ENCODE measurements at places on chromosomes 16 and 17.

GRCh38 chr17:57892820-57893595 lies 43.2 kb upstream of the MRPS23 start:
- peak; percentile 36 for DNase-seq

DNA sequence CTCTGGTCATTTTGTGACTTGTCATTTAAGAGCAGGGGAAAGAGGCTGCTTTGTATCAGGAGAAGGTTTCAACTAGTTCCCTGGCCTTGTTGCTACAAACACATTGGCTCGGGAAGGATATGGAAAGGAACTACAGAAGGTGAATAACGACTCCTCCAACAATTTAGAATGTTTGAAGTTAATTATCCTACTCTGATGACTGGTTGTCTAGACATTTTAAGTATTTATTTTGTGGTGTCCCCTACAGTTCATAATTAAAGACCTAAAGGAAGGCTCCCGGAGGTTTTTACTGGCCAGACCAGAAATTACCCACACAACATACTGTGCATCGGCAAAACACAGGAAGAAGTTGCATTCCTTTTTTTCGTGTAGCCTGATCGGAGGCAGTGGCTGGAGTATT lies 515.8 kb upstream of the SALL1 start:
- DNase-seq, result no peak

GRCh38 chr17:77322514-77323412 lies 182.0 kb downstream of the SEC14L1 start:
- DNase-seq, result no peak

- DNase-seq, result no peak
Measured at GRCh38 chr17:9828296-9829295, 2.9 kb downstream of the GLP2R start.

DNA sequence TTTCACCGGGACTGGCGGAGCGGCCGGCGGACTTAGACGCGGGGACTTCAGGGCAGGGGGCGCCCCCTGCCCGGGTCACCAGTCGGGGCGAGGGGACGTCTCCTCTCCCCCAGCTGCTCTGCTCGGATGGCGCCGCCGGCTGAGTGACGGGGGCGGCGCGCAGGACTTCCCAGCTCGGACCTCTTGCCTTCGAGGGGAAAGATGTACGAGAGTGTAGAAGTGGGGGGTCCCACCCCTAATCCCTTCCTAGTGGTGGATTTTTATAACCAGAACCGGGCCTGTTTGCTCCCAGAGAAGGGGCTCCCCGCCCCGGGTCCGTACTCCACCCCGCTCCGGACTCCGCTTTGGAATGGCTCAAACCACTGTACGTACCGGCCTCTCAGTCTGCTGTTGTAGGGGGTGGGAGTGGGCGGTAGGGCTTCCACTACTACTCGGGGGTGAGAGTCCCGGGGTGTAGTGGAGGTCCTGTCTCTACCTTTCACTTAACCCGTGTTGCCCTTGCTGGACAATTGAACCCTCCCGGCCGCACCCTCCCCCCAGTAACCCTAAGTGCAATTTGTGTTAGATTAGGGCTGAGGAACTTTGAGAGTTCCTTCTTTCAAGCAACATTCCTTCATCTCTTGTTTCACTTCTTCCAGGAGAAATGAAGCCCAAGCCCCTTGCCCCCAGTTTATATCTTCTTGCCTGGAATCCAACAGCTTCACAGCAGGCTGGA lies 21.9 kb downstream of the GJD3 start:
- no peak for DNase-seq

- no peak for DNase-seq
Measured at GRCh38 chr16:2299915-2300192, 31.9 kb upstream of the RNPS1 start.

- DNase-seq, result no peak
Measured at GRCh38 chr16:53673189-53673588, 30.5 kb downstream of the RPGRIP1L start.

- DNase-seq, result no peak
Measured at GRCh38 chr16:84121007-84121406, 4.3 kb upstream of the MBTPS1 start.

- peak; percentile 7 for DNase-seq
Measured at GRCh38 chr17:48213797-48214196, 106.2 kb downstream of the SNX11 start.

DNA sequence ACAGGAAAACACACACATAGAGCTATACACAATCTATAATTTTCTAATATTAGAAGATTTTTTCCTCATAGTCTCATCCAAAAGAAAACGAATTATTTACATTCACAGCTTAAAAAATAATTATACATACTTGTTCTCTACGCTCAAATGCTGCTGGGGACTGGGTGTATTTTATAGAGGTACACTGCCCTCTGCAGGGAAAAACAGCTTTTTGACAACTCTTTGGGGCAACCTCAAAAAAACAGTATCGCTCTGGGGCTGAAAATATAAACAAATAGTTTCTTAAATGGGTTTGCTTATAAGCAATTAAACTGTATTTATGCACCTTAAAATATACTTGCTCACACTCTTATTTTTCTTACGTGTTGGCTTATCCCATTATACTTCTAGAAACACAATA lies 261.8 kb upstream of the PSMD7 start:
- peak; percentile 23 for DNase-seq

DNA sequence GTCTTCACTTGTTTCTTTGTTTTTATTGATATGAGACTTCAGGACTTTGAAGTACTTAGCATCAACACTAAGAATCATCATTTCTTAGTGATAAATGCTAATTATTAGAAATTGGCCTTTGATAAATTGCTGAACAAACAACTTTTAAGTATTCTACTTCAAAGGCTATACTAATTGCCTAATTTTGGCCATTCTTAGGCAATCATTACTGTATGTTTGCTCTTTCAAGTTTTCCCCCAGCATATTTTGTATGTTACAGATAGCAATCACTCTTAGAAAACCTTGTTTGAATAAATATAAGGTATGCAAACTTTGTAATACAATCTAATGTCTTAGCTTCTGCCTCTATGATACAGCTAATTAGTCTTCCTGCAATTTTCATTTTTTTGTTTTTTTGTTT lies 46.0 kb downstream of the NQO1 start:
- DNase-seq, result no peak

Measured in NCI-H748 treated with DMSO at 0.1 percent for 48 hours (cell line).